ENCODE measurements at places on chromosomes 16 and 17. TPM values are rescaled to one million over a fixed set of nuclear protein-coding genes. Genes with fewer than 3 reads are reported as not detected.

DNA sequence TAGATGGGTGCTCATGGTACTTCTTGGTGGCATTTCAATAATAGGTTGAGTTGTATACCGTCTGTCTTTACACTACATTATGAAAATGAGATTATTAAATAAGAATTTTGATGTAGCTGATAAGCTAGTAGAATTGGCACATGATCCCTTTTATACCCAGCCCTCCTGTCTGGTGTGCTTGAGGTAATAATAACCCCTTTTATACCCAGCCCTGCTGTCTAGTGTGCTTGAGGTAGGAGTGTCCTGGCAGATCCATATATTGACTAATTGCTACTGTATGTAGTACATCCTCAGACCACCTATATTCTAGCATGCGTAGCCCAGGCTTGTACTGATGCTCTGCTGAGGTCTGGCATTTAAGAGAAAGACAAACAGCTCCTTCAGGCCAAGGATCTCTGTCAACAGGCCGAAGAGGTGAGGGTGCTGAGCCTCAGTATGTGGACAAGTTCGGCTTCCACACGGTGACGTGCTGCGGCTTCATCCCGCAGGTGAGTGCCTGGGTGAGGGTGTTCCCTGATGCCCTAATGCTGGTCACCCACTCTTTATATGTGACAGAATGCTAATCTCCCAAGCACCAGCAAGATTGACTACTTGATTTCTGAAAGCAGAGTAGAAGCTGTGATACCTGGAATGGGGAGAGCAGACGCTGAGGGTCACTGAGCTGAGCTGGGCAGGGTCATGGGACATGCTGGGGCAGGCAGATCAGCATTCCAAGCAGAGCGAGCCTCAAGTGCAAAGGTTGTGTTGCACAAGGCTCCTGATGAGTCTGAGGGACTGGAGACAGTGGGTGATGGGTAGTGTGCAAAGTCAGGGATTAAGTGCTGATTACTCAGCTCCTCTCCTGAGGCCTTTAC, 5.7 kb downstream of the FN3K start:
- DNase-seq: no peak

The KRTAP2-2 gene
- total RNA-seq: not detected

DNA sequence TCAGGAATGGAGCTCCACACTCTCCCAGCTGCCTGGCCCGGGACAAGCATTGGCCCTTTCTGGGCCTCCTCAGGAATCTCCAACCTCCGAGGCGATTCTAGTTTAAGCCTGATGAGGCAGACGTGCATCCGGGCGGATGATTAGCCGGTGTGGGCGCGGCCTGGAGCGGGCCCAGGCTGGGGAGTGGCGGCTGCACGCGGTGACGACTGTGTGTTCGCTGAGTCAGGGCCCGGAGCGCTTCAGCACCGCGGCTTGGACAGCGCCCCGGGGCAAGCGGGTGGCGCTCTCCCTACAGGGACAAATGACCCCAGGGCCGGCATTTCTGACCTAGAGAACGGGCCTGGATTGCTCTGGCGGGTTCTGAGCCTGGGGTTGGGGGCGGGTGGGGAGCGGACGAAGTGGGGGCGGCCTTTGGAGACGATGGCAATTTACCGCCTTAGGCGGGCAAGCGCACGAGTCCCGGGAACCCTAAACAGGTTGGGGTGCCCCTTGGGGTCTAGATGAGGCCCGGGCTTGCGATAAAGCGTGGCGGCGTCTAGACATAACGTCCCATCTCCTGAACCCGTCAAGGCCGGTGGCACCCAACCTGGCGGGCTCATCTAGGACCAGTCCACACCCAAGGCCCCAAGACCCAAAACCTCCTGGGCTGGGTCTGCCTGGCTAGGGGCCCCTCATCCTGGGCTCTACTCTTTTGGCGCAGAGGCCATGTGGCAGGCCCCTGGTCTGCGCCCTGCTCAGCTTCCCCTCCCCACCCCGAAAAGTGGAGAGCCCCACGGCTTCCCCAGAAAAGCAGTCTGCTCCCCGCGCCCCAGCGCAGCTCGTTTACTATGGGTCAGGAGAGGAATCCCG, 22.3 kb upstream of the ZNHIT3 start:
- peak; percentile 85 for DNase-seq

DNA sequence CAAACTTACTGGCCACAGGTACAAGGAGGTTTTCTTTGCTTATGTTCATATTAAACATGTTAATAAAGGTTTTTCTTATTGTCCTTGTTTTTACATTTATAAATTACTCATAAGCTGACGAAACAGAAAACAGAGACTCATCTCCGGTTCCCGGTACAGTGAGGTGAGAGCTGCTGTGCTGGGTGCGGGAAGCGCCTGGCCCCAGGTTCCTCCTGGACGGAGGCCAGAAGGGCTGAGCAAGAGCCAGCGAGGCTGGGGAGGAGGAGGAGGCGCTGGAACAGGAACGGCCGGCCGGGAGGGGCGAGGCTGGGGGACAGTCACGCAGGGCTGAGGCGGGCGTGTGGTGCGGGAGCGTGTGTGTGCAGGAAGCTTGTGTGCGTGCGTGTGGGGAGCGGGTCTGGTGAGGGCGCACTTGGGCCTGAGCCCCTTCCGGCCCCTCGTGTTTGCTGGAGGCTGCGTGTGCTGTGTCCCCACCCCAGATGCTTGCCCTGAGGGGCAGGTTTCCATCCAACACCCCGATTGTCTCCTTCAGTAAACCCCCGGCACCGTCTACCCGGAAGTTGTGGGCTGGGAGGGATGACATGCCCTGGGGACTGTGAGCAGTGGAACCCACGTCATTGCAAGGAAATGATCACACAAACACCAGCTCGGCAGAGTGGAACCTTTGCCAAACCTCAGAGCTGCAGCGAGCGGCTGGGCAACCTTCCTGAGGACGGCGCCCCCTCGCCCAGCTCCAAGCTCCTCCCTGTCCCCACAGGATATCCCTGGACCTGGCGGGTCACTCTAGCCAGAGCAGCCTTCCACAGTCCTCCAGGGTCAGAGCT, 19.5 kb downstream of the CD7 start:
- DNase-seq: peak; percentile 97

DNA sequence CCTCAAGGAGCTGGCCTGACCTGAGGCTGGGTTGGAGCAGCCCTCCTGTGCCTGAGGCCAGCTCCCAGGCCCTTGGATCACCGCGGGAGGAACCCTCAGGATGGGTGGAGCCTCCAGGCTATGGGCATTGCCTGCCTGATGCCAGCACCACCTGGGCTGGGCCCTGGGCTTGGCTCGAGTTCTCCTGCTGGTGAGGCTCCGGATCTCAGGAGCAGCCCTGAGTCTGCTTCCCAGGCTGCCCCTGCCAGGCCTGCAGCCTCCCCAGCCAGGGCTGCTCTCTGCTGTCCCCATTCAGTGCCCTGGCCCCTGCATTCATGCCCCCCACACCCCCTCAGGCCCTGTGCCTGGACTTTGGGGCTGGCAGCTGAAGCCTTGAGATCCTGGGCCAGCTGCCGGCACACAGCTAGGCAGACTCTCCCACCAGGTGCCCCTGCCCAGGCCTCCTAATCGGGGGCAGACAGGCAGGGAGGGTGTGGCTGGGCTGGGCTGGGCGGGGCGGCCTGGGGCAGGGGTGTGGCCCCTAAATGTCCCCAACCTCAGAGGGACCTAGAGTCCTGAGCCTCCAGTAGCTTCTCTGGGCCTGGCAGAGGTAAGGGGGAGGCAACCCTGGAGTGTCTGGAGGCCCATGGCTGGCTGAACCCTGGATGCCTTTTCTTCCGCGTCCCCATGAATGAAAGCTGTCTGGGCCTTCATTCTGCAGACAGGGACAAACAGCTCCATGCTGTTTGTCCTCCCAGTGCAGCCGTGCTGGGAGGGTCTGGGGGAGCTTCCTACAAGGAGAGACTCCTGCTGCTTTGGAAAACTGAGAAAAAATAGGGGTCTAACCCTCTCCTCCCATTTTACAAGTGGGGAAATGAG, 1.1 kb upstream of the PIGQ start:
- no peak for DNase-seq

The NBR1 gene
- 57.1 TPM for total RNA-seq

The TOX3 gene
- not detected for total RNA-seq

DNA sequence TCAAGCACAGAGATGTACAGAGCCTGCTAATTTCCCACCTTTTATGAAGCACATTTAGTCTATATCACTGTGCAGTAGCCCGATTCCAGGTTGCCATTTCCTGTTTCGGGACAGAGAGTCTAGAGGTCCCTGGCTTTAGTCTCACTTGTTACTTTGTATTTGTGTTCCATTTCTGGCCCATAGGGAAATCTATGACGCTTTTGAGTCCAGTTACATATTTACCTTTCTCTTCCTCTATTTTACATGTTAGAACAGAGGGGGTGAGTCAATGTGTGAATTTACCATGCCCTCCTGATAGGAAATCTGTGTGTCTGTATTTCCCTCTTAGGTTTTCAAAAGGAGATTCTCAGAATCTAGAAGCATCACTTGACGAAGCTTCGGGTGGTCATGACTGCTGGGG, 227.1 kb upstream of the ZFHX3 start:
- no peak for DNase-seq

The NLE1 gene
- total RNA-seq: 14.0 TPM

The RCVRN gene
- total RNA-seq: 0.67 TPM

DNA sequence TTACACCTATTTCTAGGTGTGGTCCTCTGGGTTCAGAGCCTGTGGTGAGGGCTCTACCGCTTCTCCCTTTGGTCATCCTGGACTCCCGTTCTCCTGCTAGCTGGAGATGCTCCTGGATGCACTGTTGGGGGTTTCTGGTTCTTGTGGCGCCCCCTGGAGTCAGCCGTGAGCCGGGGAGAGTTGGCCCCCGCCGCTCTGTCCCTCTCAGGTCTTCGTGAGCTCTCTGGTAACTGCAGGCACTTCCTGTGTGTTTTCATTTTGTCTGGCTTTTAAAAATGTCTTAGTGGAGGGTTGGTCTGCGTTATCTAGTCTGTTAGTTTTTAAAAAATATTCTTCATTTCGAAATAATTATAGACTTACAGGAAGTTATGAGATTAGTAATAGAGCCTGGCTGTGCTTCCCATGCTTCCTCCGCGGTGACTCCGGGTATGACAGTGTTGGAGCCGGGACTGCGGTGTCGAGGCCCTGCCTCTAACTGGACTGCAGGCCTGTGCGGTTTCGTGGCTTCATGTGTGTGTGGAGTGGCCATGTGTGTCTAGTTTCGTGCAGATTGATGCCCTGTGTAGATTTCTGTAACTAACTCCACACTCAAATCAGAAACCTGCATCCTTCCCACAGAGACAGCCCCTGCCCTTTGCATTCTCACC, 78.0 kb upstream of the ZNF750 start:
- no peak for DNase-seq

The ST6GALNAC2 gene
- total RNA-seq: 5.5 TPM

DNA sequence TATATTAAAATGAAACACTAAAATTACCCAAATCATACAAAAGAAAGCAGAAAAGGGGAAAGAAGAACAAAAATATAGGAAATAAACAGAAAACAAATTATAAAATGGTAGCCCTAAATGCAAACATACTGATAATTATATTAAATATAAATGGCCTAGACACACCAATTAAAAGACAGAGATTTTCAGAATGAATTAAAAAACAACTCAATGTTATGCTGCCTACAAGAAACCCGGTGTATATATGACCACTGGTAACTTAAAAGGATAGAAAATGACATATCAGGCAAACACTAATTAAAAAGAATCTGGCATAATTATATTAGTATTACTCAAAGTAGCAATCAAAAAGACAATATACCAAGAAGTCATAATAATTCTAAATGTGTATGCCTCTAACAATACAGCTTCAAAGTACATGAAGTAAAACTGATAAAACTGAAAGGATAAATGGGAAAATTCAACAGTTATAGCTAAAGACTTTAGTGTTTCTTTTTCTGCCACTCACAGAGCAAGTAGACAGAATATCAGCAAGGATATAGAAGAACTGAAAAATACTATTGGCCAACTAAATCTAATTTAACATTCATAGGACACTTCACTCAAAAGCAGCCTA, 7.5 kb upstream of the FAM20A start:
- DNase-seq: no peak

DNA sequence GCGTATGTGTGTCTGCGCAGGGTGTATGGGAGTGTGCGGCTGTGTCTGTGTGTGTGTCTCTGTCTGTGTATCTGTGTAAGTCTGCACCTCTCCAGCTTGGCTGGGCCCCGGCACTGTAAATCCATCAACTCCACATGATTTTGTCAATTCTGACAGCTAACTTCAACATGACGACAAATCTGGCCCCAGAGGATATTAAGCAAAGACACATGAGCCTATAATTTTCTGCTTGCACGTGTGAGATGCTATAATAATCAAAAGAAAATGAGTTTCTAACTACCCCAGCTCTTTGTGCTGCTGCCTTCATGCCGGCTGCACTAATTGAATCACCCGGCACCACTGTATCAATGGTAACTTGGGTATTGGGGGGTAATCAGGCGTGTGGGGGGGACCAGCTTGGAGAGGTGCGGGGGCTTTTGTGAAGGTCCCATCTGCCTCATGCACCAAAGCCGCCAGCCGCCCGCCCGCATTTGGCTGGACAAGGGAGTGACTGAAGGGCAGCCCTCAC, 57.6 kb upstream of the LHX1 start:
- no peak for DNase-seq

DNA sequence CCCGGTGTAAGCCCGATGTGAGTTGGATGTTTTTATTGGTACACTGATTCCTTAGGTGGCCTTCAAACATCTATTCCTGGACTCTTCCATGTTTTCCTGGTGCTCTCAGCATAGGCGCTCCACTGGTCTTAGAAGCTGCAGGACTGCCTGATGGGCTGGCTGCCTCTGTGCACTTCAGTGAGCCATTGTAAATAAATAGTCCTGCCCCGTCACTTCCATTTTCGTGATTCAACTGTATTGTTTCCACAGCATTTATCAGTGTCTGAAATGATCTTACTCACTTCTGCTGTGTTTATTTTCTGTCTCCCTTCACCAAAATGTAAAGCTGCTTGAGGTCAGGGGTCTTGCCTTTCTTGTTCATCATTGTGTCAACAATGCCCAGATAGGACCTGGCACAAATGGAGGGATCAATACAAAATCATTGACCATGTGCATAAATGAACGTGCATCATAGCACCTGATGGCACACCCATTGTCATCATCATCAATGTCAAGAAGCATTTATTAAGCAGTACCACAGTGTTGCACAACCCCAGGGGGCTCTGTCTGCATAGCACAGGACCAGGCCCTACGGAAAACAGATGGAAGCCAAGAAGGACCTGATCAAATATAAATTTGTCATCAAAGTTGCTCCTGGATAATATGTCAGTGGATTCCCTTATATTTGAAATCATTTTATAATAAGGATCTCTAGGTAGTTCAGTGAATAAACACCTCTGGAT, 66.6 kb upstream of the CPHXL start:
- DNase-seq: no peak

DNA sequence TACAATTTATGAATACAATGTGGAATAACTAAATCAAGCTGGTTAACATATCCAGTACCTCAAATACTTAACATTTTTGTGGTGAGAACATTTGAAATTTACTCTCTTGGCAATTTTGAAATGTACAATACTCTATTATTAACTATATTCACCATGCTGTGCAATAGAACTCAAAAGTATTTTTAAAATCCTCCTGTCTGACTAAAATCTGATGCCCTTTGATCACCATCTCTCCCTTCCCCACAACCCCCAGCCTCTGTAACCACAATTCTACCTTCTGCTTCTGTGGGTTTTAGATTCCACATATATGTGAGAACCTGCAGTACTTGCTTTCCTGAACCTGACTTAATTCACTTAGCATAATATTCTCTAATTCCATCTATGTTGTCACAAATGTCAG, 71.6 kb upstream of the ALOX12 start:
- no peak for DNase-seq

All from mesenteric fat pad (tissue), 1 donor.